Naive B cell (primary cell): ENCODE measurements at places on chromosomes 5 and 9.

DNA sequence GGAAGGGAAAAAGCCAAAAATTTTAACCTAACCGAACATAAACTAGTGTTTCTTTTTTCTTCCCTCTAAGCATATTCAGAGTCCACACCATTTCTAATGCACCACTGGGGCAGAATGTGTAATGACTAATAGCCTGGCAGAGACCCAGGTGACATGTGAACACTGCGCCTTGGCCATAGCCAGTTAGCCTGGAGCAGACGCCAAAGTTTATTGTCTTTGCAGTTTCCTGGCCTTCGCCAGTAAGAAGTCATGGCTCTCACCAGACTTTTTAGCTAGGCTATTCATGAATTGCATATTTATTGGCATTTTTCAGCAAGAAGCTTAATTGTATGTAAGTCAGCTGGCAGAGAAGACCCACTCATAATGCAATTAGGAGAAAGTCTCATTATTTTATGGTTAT, 182.8 kb upstream of the SLC27A6 start:
- no peak for DNase-seq

- DNase-seq, result no peak
Observed at GRCh38 chr5:34944044-34944443, 14.7 kb downstream of the DNAJC21 start.

DNA sequence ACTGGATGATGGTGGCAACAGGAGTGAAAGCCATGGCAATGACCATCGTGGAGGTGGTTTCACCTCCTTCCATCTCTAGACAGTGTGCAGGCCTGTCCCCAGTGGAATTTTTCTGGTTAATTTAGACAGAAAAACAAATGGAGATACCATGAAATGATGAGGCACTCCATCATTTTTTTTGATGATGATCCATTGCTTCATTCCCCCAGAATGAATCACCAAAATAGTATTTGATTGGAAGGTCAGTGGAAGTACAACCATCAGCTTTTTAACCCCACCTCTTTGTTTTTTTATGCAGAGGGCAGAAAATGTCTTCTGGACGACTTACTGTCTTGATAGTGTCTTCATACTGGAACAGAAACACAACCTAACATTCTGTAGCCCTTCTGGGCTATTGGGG, 42.6 kb upstream of the ADRA1B start:
- DNase-seq, result no peak

GRCh38 chr5:75055727-75056144, 3.4 kb upstream of the GCNT4 start:
- DNase-seq, result no peak

GRCh38 chr5:35908814-35909213, 29.6 kb downstream of the CAPSL start:
- DNase-seq, result no peak

GRCh38 chr5:44099643-44100042, 289.6 kb downstream of the FGF10 start:
- no peak for DNase-seq

- DNase-seq, result no peak
Observed at GRCh38 chr5:124735169-124735858, 11.1 kb downstream of the ZNF608 start.

DNA sequence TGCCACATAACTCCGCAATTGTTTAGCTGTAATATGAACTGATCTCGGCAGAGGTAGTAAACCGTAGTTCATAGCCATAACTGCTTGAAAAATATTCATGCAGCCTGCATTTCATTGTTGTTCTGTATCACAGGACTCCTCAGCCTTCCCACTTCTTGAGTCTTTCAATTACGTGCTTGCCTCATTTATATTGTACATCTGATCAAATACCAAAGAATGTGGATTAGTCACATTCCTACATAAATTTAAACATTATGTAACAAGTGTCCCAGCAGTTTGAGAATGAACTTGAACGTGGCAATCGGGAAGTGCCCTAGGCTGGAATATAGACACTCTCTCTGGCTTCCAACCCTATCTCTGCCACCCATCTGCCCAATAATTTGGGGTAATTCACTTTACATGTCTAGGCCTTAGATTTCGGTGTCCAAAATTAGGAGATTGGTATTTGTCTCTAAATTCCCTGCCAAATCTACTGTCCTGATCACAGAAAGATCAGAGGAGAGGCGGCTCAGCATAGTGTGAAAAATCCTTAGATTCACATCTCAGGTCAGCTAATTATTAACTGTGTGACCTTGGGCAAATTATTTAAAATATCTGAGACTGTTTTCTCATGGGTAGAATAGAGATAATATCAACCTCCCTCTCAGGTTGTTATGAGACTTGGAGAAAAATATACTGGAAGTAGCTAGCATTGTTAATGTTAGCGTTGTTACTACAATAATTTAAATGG, 215.1 kb upstream of the RFX3 start:
- DNase-seq, result no peak

- DNase-seq, result no peak
Observed at GRCh38 chr5:142319560-142320429, 5.0 kb downstream of the SPRY4 start.

GRCh38 chr9:69499407-69499806, 172.8 kb downstream of the APBA1 start:
- no peak for DNase-seq

DNA sequence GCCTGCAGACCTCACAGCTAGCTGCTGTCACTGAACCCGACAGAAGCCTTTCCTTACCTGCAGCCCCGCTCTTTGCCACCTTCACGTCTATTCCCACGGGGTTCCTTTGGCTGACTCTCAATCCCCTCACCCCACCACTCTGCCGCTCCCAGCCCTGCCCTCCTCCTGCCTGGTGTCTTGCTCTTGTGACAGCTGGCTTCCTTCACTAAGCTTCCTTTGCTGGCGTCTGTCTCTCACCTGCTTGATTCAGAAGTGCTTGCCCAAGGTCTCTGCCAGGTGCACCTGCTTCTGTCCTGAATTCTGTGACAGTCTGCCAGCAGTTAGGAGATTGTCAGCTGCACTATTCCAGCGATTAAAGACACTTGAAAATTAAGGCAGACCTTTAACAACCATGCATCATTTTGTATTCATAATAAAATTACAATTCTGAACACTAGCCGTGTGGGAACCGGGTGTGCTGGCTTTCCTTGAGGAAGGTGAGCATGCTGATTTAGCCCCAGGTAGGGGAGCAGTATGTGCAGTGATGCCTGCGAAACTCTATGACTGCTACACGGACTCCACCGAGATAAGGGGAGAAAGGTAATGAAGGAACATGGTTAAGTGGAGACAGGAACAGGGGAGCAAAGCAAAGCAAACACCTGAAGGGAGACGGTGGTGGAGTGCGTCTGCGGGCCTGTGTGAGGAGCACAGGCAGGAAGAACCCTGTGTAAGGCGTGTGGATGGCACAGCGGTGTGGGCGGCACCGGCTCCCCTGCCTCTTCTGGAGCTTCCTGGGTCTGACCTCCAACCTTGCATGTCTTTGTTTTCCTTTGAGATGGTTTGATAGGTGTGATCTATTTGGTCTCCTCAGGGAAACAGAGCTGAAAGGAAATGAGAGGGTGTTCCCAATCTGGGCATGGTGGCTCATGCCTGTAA, 80.1 kb upstream of the CACNA1B start:
- no peak for DNase-seq

- no peak for DNase-seq
Observed at GRCh38 chr5:14781106-14781505, 90.5 kb downstream of the ANKH start.

DNA sequence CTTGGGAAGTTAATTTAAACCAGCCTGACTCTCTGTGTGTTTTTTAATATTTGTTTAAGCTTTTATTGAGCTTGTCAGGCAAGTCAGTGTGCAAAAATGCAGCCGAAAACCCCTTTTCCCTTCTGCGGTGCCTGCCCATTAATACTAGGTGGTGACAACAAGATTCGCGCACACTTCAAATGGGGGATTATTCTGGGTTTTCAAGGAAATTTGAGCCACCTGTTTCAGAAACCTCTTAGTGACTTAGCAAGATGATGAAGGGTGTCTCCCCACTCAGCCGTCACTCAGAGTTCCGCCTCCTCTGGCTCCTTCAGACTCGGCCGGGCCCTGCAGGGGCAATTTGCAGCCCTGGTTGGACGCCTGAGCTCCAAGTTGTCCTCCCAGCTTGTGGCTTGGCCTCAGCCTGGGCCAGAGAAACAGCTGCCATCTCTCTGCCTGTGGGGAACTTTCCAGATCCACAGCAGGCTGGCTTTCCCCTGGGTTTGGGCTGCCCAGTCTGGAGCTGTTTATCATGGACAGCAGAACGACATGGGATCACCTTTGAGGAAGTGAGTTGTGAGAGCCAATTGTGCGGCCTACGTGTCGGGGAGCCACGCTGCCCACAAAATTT, 75.9 kb downstream of the SPRY4 start:
- no peak for DNase-seq

- DNase-seq, result no peak
Observed at GRCh38 chr9:115104908-115105307, 13.0 kb downstream of the TNC start.

DNA sequence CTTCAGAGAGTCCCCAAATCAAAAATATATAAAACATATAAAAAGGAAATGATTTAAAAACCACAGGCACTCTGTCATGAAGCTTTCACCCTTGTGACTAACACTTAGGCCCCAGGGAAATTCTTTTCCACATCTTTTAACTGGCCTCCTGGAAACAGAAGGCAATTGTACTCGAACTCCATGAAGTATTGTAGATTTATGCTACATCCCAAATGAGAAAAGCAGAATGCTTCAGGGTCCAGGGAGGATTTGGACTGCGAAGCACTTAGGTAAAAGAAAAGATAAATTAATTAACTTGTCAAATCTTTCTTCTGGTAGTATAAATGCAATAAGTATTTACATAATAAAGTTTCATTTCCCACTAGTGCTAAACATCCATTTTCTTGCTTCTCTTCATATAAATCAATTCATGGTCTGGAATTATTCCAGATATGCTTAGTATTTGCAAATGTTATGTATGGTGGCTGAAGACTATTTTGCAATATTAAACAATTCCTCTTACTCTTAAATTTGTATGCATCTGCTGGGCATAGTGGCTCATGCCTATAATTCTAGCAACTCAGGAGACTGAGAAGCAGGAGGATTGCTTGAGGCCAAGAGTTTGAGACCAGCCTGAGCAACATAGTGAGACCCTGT, 64.9 kb upstream of the ELL2 start:
- DNase-seq, result no peak

DNA sequence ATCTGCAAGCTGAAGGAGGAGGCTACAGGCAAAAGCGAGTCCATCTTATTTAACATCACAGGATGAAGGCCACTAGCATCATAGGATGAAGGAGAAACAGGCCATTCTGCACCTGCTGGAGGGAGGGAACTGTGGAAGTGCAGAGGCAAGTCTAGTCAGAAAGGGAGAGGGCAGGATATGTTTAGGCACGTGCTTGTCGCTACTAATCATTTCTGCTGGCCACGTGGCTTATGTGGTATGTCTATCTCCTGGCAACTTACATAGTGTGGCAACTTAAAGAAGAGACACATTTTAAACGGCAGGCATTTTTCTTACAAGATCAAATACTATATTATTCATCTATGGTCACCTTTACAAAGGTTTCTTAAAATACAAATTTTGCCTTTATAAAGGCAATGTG, 74.0 kb downstream of the GNAQ start:
- no peak for DNase-seq

GRCh38 chr5:131406975-131407638, 143.3 kb downstream of the CDC42SE2 start:
- no peak for DNase-seq

DNA sequence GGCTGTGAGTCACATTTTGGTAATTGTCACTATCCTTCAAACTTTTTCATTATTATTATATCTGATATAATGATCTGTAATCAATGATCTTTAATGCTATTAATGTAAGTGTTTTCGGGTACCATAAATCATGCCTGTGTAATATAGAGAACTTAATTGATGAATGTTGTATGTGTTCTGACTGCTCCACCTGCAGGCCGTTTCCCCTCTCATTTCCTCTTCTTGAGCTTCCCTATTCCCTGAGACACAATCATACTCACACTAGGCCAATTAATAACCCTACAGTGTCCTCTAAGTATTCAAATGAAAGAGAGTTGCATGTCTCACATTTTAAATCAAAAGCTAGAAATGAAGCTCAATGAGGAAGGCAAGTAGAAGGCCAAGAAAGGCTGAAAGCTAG, 420.9 kb upstream of the SGCD start:
- no peak for DNase-seq

- DNase-seq, result peak; percentile 64
Observed at GRCh38 chr5:40681363-40682153, 1.8 kb downstream of the PTGER4 start.

GRCh38 chr5:65292196-65292595, 189.5 kb downstream of the ADAMTS6 start:
- no peak for DNase-seq

DNA sequence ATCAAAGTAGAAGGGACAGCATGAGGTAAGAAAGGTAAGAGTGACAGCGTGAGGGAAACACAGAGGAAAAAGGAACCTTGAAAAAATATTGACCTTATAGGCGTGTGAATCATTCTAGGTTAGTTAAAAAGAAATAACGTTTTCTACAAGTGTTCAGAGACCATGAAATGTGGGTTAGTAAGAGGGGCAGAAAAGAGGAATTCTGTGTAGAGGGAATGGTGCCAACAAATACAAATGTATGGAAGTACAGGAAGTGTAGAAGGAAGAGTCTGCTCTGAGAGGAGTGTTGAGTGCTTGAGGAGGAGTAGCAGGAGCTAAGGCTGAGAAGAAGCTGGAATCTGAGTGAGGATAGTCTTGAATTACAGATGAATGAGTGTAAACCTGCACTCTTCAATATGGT, 418.6 kb upstream of the RIOK2 start:
- no peak for DNase-seq

DNA sequence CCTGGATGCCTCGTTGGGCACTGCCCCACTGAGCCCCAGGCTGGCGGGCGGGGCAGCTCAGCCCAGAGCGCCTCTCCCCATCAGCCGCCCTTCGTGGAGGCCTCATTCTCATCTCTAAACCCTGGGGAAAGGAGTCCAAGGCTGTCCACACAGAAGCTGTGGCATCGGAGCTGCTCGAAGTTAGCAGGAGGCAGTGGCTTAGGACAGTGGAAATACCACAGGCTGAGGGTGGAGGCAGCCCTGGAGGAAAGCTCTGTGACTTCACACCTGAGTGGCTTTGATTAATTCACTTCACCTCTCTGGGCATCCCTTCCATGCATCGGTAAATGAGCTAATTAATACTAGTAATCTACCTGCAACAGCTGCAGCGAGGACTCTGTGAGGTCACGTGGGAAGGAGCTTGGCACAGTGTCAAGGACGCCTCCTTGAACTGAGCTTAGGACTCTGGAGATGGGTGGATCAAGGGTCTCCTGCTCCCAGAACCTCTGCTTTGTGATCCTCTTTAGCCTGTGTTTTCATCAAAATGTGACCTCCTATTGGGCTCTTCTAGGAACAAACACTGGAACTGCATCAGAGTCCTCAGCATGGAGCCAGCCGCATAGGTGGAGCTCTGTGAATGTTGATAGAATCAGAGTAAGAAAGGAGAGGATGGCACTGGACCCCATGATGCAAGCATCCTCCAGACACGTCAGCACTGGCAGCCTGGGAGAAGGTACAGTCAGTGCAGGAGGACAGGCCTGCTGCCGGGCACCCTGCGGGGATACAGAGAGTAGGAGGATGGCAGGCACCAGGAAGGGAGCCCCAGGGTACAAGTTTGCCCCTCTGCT, 842 bp upstream of the ANGPTL2 start:
- no peak for DNase-seq

GRCh38 chr9:69623276-69623675, 48.9 kb downstream of the APBA1 start:
- no peak for DNase-seq
